ENCODE measurements at places on chromosomes 3 and 15. TPM values are rescaled to one million over a fixed set of nuclear protein-coding genes. Genes with fewer than 3 reads are reported as not detected.

DNA sequence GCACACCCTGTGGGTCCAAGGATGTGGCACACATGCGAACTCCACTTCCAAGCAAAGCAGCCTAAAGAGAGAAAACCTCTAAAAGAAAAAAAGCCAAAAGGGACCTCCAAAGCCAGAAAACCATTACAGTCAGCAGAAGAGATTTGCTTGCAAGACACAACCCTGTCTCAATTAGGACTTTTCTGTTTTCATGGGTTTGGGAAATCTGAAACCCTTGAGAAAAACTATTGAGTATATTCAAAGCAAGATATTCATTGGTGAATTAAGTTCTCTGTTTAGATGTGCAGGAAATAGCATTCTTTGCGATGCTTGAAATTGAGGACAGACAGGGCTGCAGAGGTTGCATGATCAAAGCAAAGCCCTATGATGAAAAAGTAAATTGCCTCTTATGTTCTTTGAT lies 10.2 kb upstream of the LDHAL6B start:
- no peak overlapping the region for H3K4me3 ChIP-seq
- peaks cover 41% of the 10 kb centered on the region for H3K36me3 ChIP-seq
- DNase-seq = no peak
- no peaks in the 10 kb centered on the region for H3K27me3 ChIP-seq

DNA sequence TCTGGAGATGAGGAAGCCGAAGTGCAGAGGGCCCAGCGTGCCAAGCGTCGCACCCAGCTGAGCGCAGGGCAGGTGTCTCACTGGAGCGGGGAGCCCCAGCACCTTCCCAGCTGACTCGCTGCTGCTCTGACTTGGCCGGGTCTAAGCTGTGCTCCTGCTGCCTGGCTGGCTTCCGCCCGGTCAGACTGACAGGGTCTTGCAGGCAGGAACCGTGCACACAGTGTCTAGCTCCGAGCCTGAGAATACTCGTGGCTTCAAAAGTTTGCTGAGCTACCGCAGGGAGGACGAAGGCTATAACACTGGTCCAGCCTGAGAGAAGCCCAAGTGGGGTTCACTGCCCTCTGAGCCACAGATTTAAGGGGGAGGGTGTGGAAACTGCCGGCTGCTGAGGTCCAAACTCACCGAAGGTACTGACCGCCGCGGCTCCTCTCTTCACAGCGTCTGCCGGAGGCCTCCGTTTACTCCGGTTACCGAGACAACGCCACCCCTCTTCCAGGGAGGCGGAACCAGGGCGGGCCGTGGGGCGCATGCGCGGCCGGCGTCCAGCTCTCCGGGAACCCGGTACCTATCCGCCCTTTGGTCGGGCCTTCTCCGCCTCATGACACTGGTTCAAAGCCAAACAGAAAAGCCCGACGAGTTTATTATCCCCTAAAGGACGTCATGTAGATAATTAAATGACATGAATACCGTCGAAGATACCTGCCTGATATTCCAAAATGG lies at the start of gene CFAP44:
CFAP44 (minus strand) TSS at position 443 of the 720 bp plus-strand sequence. CDS start 7,829 bp downstream, outside the sequence.
- H3K4me1 ChIP-seq = peaks cover 4% of the 10 kb centered on the region
- H3K27me3 ChIP-seq = no peaks in the 10 kb centered on the region
- peak; percentile 89 for DNase-seq
- H3K27ac ChIP-seq = no peak within 1 kb of the TSS

GRCh38 chr3:28232659-28233058 lies 8.8 kb upstream of the CMC1 start:
- H3K27me3 ChIP-seq = no peaks in the 10 kb centered on the region
- no peak for DNase-seq
- H3K4me1 ChIP-seq = no peaks in the 10 kb centered on the region
- H3K4me3 ChIP-seq = no peak overlapping the region
- no peak overlapping the region for H3K27ac ChIP-seq

GRCh38 chr15:42691770-42692169 lies 45.2 kb downstream of the CDAN1 start:
- no peak for DNase-seq
- no peak overlapping the region for H3K4me3 ChIP-seq
- peaks cover 98% of the 10 kb centered on the region for H3K36me3 ChIP-seq
- no peaks in the 10 kb centered on the region for H3K27me3 ChIP-seq
- H3K4me1 ChIP-seq = no peaks in the 10 kb centered on the region

CPN2 gene
- 0.04 TPM for total RNA-seq

DNA sequence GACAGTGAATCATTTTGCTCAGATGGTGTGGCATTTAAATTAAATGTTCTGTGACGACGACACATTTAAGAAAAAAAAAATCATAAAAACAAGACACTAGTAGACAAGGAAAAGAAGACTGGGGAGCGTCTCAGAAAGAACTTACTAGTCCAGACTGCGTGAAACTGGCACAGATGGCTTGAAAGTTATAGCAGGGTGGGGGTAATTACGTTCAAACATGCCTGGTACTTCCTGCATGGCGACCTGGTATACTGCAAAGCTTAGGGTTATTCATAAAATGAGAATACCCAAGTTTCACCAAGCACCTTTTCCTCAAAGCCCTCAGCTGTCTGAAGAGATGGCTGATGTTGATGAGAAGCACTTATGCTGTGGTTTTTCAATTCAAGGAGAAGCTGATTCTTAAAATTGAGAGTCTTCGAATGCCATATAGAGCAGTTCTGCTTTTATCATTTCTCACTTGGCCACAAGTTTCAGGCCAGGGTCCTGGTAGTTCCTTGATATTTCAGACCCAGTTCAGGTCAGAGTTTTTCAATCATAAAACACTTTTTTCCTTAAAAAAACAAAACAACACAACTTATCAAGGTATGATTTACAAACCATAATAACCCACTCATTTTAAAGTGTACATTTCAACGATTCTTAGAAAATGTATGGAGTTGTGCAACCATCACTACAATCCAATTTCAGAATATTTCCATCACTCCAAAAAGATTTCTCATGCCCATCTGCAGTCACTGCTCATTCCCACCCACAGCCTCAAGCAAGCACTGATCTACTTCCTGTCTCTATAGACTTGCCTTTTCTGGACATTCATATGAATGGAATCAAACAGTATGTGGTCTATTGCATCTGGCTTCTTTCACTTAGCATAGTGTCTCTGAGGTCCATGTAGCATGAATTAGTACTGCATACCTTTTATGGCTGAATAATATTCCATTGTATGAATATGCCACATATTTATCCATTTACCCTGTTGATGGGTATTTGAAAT lies 24.7 kb downstream of the PCOLCE2 start:
- H3K27me3 ChIP-seq = peaks cover 4% of the 10 kb centered on the region
- H3K36me3 ChIP-seq = no peaks in the 10 kb centered on the region
- H3K4me1 ChIP-seq = no peaks in the 10 kb centered on the region
- H3K27ac ChIP-seq = no peak overlapping the region

GRCh38 chr3:69671082-69671952 lies 67.9 kb upstream of the MITF start:
- DNase-seq = peak; percentile 75
- H3K4me1 ChIP-seq = peaks cover 7% of the 10 kb centered on the region
- no peak overlapping the region for H3K27ac ChIP-seq

- no peak overlapping the region for H3K4me3 ChIP-seq
- no peaks in the 10 kb centered on the region for H3K4me1 ChIP-seq
- no peaks in the 10 kb centered on the region for H3K36me3 ChIP-seq
- DNase-seq = no peak
- no peaks in the 10 kb centered on the region for H3K27me3 ChIP-seq
These were observed 284.8 kb upstream of the CFAP20DC start for GRCh38 chr3:59334585-59334984.

DNA sequence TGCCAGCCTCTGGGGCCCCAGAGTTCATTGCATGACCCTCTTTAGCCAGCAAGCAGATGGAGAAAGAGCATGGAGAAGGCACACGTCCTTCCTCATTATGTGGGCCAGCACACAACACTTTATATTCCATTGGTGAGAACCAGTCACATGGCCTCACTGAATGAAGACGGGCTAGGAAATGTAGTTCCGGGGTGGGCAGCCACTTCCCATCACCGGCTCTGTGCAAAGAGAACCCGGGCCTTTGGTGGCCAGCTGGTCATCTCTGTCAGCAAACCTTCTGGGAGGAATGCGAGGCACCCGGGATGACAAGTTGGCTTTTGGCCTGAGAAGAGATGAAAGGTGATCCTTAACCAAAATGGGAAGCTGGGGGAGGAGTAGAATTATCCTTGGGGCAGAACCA lies 90.2 kb upstream of the VGLL4 start:
- H3K4me3 ChIP-seq = no peak overlapping the region
- peaks cover 6% of the 10 kb centered on the region for H3K4me1 ChIP-seq
- peak overlapping the region; percentile 20 for H3K27ac ChIP-seq
- H3K36me3 ChIP-seq = no peaks in the 10 kb centered on the region

GRCh38 chr3:139044366-139045210 lies at the start of gene PRR23C:
TSS of gene PRR23C (minus strand) at chr3:139044892. CDS start at chr3:139044620, 272 bp downstream.
- no peak for DNase-seq
- no peak within 1 kb of the TSS for H3K4me3 ChIP-seq
- no peaks in the 10 kb centered on the region for H3K4me1 ChIP-seq
- no peak within 1 kb of the TSS for H3K27ac ChIP-seq

GRCh38 chr3:64644483-64644882 lies 43.3 kb downstream of the ADAMTS9 start:
- no peaks in the 10 kb centered on the region for H3K4me1 ChIP-seq
- no peak overlapping the region for H3K4me3 ChIP-seq
- peaks cover 55% of the 10 kb centered on the region for H3K36me3 ChIP-seq
- DNase-seq = no peak
- no peak overlapping the region for H3K27ac ChIP-seq
